ENCODE measurements at places on chromosomes 3 and 15.

- DNase-seq: no peak
These were observed 900.3 kb upstream of the ROBO1 start for GRCh38 chr3:80668100-80668499.

DNA sequence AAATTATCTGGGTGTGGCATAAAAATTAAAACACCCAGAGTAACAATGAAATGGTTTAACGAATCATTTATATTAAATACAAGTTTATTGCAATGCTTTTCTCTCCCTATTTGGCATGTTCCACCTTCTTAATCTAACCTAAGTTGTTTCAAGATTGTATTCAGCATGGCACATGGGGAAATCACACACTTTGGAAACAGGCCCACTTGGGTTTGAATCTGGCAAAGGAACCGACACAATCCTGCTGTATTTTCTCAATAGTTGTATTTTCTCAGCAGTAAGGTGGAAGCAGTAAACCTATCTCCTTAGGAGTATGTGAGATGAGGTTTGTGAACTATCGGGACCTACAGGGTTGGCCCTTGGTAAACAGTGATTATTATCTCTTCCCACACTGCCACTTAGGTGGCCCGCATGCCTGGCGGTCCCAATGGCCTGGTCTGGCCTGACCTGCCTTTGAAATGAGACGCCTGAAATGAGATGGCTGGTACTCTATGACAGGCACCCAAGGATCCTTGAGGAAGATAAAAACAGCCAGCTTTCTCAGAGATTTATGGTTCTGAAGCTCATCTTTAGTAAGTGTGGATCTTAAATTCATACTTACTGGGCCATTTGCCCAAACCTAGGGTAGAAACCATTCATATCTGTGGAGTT lies 45.3 kb upstream of the VILL start:
- DNase-seq: no peak

- DNase-seq: no peak
These were observed 18.9 kb upstream of the CSPG4 start for GRCh38 chr15:75731248-75732151.

- no peak for DNase-seq
These were observed 8.6 kb downstream of the ISLR start for GRCh38 chr15:74182131-74182530.

DNA sequence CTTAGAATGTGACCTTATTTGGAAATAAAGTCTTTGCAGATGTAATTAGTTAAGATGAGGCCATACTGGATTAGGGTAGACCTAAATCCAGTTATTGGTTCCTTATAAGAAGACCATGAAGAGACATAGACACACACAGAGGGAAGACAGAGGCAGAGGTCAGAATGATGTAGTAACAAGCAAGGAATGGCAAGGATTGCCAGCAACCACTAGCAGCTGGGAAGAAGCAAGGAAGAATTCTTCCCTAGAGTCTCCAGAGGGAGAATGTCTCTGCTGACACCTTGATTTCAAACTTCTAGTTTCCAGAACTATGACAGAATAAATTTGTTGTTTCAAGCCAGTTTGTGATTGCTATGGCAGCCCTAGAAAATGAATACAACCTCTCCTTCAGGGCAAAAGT lies 116.7 kb downstream of the WDR76 start:
- DNase-seq: no peak

- DNase-seq: no peak
These were observed 23.4 kb downstream of the FNDC3B start for GRCh38 chr3:172062761-172063160.

Data from upper lobe of left lung (tissue), 6 donors.